ENCODE measurements at places on chromosomes 13 and 19.

GRCh38 chr13:33872005-33872351, 54.0 kb downstream of the RFC3 start:
- DNase-seq = no peak

DNA sequence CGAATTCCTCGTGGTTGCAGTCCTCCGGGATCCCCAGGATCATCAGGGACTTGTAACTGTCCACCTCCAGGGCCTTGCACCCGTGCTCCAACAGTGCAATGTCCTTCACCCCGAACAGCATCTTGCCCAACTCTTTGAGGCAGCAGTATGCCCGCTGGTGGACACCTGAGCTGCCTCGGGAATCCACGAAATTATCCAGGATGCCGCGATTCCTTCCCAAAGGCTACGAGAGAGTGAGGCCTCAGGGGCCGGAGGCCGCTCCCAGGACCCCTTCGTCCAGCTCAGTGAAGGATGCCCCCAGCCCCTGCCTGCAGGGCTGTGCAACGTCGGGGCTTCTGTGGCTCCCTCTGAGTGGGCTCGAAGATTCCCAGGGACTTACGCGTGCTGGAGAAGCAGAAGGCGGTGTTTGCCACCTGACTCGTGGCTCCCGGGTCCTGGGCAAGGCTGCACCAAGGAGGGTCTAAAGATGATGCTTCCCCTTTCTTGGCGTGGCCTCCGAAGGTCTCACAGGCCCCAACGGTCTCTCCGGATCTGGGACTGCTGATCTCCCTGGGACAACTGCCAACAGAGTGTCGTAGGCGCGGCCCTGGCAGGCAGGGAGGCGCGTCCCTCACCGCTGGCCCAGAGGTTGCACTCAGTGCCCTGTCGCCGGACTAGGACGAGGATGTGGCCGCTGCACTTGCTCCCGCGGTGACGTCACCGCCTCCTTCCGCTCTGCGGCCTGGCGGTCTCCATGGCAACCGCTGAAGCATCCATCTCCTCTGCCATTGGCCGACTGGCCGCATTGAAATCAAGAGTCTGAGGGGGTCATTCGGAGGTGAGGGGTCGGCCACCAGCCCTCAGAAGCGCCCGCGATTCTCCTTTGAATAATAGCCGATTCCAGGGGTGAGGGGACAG, at the start of gene PNMA8C:
TSS of gene PNMA8C (minus strand) at position 698 of the 897 bp plus-strand sequence. CDS start at position 121, 577 bp downstream.
- DNase-seq = no peak

GRCh38 chr13:73542446-73542845, 483.6 kb downstream of the KLF5 start:
- no peak for DNase-seq

GRCh38 chr13:111319521-111319920, 921 bp upstream of the TEX29 start:
- DNase-seq = no peak

- DNase-seq = peak; percentile 50
Measured at GRCh38 chr13:22061371-22061805, 390.5 kb downstream of the FGF9 start.

DNA sequence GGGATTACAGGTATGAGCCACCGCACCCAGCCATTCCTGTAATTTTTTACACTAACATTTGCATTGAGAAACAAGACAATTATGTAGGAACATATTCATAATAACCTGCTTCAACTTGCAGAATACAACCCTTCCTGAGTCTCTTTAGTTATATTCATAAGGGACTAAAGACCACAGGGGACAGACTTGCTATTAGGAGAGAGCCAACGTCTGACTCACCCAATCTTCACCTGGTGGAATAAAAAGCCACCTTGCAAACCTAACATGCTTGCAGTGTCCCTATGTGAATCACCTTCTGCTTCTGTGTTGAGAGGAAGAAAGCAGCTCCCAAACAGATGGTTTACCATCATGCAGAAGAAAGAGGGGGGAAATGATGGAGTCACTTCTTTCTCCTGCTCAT, 456.1 kb downstream of the PCDH9 start:
- DNase-seq = no peak
